ENCODE measurements at places on chromosomes 5 and 9.
A peak's percentile ranks its signal among the peaks of the same experiment; 100 is the strongest.

DNA sequence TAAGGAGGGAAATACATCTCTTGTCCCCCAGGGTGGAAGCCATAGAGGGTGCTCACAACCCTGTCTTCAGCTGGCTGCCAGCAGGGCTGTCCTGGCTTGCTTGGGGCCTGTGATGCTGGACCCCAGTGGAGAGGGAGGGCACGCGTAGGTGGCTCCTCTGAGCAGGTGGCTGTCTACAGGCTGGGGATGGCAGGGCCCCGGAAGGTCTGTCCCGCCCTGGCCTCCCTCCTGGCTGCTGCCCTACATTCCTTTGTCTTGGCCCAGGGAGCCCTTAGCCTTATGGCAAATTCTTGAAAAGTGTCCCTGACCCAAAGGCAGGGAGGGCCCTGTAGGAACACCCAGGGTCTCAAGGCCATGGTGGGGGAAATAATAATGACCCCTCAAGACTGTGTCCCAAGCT, 224.4 kb downstream of the HSPA4 start:
- DNase-seq, result no peak

- DNase-seq, result peak; percentile 13
Measured at GRCh38 chr5:151663617-151664293, 23.0 kb downstream of the SPARC start.

DNA sequence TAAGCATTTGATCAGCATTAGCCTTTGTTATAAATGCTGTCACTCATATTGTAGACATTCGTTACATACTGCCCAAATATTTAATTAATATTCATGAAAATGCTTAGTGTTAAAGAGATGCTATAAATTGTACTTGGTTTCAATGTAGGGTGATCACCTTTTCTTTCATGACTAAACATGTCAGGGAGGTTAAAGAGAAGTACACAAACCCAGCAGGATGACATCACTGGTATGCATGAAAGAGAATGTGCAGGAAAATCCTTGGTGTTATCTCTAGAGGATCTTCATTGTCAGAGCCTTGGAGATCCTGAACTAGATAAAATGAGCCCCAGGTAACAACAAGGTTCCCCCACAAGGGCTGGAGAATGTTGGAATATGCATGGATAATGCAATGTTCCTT, 33.0 kb upstream of the SV2C start:
- DNase-seq, result no peak

DNA sequence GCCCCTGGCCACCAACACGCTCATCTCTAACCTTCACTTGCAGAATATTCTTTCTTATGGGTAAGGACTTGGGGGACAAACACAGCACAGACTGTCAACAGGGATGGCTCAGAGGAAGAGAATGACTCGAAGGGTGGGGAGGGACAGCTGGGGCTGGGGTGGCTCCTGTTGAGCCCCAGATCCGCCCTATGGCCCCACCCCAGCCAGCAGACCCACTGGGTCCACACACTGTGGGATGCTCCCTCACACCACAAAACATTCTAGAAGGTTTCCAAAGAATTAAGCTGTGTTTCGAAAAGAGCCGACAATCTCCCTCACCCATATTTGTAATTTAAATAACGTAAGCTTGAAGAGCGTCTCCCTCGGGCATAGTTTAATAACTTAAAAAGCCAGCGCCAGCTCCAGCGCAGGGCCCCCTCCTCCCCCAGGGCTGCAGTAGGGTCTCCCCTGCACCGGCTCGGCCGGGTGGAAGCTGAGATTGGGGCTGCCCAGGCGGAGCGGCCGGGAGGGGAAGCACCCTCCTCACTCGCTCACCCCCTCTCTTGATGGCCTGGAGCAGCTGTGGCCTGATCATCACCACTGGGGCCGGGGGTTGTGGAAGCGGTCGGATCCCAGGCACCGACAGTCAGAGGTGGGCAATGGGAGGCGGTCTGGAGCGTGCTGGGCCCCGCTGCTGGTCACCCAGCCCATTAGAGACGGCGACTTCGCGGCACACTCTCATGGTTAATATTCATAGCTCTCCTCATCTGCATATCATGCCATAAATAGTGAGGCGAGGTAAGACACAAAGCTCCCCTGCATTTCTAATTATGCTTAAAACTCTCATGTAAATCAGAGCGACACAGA, 37.6 kb downstream of the NACC2 start:
- DNase-seq, result no peak

DNA sequence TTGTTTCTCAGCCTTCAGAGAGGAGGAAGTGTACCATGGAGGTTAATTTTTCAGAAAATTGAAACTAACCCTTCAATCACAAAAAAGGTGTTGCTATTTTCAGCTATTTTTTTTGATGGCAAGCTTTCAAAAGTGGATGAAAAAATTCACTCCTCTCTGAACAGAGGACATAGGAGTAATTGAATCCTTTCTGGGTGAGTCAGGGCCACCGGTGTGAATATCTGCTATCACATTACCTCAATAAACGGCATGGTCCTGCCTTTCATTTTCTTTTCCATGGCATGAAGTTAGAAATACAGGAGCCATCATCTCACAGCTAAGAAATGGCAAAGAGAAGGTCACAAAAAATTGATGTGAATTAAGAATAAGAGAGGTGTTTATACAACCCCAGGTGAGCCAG, 90.2 kb upstream of the CCDC112 start:
- DNase-seq, result no peak

DNA sequence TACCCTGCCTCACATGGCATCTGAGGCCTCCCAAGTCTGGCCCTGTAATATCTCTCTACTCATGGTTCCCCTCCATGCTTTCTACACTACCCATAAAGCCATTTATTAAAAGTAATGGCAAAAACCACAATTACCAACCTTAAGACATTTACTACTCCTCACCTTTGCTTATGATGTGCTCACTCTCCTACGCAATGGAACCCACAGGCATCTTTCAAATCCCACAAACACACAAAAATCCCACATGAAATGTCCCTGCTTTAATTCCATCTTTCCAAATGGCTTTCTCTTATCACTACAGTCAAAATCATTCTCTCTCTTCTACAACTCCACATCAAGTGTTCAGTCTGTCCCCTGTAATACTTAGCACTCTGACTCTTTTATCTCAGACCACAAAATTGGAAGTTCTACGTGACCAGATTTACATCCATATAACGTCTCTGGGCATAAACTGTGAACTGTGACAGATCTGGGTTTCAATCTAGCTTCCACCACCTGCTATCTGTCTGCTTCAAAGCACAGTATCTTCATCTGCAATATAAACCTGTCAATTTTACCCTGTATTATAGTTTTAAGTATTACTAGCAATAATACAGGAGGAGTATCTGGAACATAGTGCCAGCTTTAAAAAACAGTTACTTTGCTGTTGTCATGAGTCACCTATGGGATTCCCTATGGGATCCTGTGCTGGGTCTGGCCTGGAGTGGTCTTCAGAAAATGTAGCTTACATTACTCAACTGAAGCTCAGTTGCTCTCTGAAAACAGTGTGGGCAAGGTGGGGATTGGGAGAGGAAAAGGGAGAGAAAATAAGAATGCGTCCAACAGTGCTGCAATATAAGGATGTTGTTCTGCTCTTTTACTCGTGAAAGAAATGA, 137.1 kb upstream of the TRIM32 start:
- DNase-seq, result no peak

- DNase-seq, result no peak
Measured at GRCh38 chr5:42593591-42593990, 163.0 kb upstream of the CCDC152 start.

GRCh38 chr9:96854651-96855273, 448 bp upstream of the ZNF782 start:
- no peak for DNase-seq

DNA sequence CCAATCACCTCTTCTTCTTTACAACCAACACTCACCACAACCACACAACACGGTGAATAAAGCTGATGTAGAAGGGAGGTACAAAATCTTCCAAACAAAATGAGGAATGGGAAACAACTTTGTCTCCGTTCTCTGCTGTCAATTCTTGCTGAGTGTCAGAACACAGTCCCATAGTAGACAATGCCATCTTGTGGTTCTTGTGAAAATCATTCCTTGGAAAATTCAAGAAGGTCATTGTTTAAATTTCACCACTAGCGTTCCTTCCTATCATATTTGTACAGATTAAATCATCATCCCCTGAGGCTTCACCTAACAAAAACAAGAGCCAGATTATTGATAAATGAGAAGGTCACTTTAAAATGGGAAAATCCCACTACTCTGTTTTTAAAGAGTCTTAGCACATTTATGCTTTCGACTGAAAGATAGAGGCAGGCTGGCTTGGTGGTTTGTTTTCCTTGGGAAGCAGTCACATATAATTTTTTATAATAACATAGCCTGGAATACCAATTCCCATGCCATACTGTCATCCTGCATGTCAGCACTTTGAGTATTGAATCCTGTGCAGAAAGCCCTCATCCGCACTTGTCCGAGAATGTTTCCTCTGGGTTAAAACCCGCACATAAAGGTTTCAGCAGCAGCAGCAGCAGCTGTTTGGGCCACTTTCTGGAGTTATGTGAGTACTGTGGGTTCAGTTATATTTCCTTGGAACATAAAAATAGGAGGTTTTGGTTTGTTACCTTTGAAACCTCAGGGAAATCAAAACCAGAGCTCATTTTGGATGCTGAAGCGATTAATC, 395.0 kb upstream of the SMARCA2 start:
- DNase-seq, result no peak

GRCh38 chr5:187617-188451, 3.5 kb upstream of the LRRC14B start:
- DNase-seq, result no peak

- DNase-seq, result no peak
Measured at GRCh38 chr5:17087035-17087434, 130.4 kb upstream of the BASP1 start.

DNA sequence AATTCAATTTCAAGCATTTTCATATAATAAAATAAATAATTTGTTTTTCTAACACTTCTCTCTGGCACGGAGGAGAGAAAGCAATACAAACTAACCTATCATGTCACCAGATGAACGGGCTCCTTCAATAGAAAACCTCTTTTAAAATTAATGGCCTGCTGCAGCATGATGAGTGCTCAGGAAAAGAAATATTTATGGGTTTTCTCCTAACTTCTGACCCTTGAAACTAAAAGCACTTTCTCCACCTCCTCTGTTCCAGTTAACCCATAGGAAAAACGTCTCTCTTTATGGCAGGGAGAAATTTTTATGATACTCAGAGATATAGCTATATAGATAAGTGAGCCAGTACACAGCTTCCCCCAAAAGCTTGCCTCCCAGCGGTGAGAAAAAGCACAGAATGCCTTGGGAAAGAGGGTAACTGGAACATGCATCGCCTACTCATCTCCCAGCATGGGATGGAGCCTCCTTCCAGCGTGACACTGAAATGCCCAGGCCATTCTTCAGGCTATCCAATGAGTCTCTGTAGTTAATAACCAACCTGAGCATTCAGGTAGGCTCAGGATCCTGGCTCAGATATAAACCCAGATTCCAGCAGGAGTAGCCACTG, 963.0 kb upstream of the DMAC1 start:
- no peak for DNase-seq

- DNase-seq, result no peak
Measured at GRCh38 chr5:127647361-127647958, 1.4 kb upstream of the CTXN3 start.

GRCh38 chr5:83721953-83722901, 1.6 kb upstream of the HAPLN1 start:
- no peak for DNase-seq

DNA sequence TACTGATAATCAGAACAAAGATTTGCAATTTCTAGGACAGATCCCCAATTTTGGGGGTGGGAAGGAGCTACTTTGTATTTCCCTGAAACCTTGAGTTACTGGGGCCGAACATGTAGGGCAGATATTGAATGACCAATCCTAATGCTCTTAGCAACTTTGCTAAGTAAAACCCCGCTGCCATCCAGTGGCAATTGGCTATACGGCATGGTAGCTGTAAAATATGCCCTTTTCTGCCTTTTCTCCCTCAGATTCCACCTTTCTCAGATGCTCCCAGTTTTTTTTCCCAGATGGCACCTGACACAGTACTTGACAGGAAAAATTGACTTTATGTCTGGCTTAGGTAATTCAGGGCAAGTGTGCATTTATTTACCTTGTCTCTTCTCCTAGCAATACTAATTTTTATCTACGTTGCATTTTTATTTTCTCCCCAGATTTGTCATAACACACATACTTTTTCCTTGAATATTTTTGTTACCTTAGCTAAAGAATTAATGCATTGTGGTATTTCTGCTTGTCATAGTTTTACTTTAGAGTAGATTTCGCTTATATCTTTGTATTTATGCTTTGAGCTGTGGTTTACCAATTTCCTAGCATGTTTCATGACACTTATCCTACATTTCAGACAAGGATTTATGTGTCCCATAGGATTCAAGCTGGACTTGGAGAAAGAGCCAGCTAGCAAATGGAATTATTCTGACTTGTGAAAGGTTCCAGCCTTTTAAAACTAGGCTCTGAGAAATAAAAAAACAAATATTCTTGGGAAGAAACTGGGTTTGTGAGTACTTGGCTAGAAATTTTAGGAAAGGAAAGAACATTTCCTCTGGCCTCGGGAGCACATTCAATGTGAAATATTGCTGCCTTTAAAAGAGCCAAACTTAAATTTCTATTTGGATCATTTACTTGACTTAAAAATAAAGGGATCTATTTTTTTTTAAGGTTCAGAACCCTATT, 37.4 kb downstream of the PIK3R1 start:
- DNase-seq, result peak; percentile 12

DNA sequence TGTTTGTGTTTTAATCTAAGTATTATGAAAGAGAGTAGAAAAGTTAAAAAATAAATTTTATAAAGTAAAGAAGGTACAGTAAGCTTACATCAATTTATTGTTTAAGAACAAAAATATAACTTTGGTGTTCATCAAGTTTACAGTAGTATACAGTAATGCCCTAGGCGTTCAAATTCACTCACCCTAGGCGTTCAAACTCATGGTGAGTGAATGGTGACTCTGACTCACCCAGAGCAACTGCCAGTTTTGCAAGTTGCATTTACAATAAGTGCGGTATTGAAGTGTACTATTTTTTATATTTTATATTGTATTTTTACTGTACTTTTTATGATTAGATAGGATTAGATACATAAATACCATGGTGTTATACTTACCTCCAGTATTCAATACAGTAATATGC, 421.3 kb downstream of the CDH12 start:
- DNase-seq, result no peak

- no peak for DNase-seq
Measured at GRCh38 chr5:31554552-31554951, 22.5 kb downstream of the C5orf22 start.

- no peak for DNase-seq
Measured at GRCh38 chr5:41871852-41872251, 1.6 kb upstream of the OXCT1 start.

DNA sequence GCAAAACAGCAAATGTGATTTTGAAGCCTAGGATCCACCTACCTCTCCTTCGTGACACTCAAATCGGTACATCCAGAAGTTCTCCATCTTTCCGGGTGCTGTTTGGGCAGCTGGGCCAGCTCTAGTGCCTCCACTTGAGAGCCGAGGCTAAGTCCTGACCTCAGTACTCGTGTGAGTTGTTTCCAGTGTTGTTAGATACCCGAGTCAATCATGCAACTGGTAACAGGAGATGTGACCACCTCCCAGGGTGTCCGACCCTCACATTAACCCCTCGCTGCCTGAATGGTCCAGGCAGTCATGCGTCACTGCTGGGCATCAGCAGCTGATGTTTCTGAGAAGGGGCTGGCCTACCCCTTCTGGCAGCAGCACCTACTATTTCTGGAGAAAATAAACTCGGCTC, 170.3 kb downstream of the ENTREP1 start:
- DNase-seq, result no peak

- no peak for DNase-seq
Measured at GRCh38 chr5:104084896-104085295, 522.3 kb upstream of the NUDT12 start.

GRCh38 chr5:103019804-103020203, 100.1 kb downstream of the GIN1 start:
- DNase-seq, result no peak
